ENCODE measurements at places on chromosomes 3 and 15.

GRCh38 chr3:142929890-142930289, 33.6 kb downstream of the PAQR9 start:
- H3K36me3 ChIP-seq, result no peaks in the 10 kb centered on the region
- H3K27me3 ChIP-seq, result peaks cover 6% of the 10 kb centered on the region

- no peaks in the 10 kb centered on the region for H3K4me1 ChIP-seq
- H3K4me3 ChIP-seq, result no peak overlapping the region
- H3K36me3 ChIP-seq, result no peaks in the 10 kb centered on the region
- no peaks in the 10 kb centered on the region for H3K27me3 ChIP-seq
- no peak for DNase-seq
Measured at GRCh38 chr3:80097674-80098073, 329.9 kb upstream of the ROBO1 start.

DNA sequence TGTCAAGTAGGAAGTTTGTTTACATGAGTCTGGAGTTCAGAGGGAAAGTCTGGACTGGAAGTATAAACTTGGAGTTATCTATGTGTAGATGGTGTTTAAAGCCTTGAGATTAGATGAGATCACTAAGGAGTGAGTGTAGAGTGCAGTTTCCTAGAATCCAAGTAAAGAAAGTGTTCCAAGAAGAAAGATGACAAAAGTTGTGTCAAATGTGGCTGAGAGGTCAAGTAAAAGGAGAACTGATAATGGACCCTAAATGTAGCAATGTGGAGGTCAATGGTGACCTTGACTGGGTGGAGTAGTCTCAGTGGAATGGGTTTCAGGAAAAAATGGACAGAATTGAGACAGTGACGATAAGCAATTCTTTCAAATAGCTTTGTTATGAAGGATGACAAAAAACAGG, 39.9 kb upstream of the ULK4 start:
- H3K4me1 ChIP-seq, result no peaks in the 10 kb centered on the region
- H3K27me3 ChIP-seq, result peaks cover 8% of the 10 kb centered on the region
- no peaks in the 10 kb centered on the region for H3K36me3 ChIP-seq
- no peak for DNase-seq
- no peak overlapping the region for H3K4me3 ChIP-seq
- H3K27ac ChIP-seq, result no peak overlapping the region

GRCh38 chr3:141384157-141384556, 15.9 kb downstream of the ZBTB38 start:
- DNase-seq, result no peak
- peaks cover 12% of the 10 kb centered on the region for H3K27me3 ChIP-seq
- no peak overlapping the region for H3K27ac ChIP-seq
- no peak overlapping the region for H3K4me3 ChIP-seq

GRCh38 chr3:88005066-88005465, 53.7 kb downstream of the CGGBP1 start:
- no peak for DNase-seq
- peaks cover 22% of the 10 kb centered on the region for H3K4me1 ChIP-seq
- H3K27ac ChIP-seq, result no peak overlapping the region
- no peak overlapping the region for H3K4me3 ChIP-seq

DNA sequence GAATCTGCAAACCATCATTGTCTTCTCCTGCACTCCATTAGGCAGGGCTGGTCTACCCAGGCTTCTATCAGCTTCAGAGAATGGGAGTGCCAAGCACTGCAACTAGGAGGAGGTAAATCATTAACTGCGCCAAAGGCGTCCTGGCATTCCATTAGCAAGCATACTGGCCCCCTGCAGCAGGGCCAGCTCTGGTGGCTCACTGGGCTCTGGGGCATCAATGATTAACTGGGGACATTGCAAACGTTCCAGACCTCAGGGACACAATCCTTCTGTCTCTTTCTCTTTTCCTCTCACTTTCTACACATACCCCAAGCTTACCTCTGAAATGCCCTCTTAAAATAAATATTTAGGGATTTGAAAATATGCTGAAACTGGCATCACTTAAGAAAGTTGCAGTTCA, 129.0 kb downstream of the MYLK start:
- no peak overlapping the region for H3K27ac ChIP-seq
- no peak for DNase-seq
- H3K36me3 ChIP-seq, result no peaks in the 10 kb centered on the region
- peaks cover 26% of the 10 kb centered on the region for H3K27me3 ChIP-seq
